ENCODE measurements at places on chromosomes 2 and 18.

GRCh38 chr2:219452361-219453317 lies 18.0 kb downstream of the SPEG start:
- peak; percentile 98 for DNase-seq

DNA sequence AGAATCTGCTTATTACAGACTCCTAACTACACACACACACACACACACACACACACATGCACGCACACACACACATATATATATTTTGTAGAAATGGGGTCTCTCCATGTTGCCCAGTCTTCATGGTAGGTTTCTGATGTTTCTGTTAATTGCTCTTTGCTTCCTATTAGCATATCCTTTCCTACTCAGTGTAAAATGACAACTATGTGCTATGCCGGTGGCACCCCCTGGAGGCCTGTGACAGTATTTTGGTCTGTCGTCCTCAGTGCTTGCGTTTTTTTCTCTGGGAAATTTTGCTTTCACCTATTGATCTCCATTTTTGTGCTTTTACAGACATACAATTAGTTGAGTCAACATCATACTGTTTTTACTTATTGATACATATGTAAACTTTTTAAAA lies 322.1 kb downstream of the LRRTM1 start:
- no peak for DNase-seq

DNA sequence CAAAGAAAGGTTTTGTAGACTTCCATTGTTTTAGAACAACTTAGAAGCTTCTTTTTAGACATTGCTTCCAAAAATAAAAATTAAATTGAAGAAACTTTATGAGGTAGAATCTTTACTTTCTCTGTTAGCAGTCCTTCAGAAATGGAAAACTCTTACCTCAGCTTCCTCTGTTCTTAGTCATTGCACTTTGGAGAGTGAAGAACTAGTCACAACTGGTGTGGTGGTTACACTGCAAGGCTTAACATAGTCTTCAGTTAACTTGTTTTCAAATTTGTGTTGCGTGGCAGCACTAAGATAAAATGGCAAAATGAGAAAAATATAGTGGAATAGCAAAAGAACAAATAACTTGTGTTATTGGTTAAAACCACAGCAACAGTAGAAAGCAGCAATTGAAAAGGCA lies 332.6 kb downstream of the KIAA1328 start:
- no peak for DNase-seq

- DNase-seq: no peak
Observed at GRCh38 chr2:23988371-23988770, 21.5 kb upstream of the MFSD2B start.

DNA sequence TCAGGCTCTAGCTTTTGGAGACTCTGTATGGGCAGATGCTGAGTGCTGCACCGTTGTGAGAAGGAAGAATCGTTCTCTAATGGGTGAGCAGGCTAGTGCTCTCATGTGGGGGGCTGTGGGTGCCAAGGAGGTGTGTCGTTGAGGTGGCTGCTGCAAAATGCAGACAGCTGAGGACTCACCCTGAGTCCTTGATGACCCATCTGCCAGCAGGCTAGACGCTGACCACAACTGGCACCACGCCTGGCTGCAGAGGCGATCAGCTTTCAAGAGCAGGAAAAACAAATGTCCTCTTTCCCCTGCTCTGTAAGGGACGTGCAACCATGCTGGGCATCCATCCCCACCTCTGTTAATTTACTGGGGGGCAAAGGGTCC lies 48.2 kb downstream of the HAUS1 start:
- DNase-seq: peak; percentile 87

DNA sequence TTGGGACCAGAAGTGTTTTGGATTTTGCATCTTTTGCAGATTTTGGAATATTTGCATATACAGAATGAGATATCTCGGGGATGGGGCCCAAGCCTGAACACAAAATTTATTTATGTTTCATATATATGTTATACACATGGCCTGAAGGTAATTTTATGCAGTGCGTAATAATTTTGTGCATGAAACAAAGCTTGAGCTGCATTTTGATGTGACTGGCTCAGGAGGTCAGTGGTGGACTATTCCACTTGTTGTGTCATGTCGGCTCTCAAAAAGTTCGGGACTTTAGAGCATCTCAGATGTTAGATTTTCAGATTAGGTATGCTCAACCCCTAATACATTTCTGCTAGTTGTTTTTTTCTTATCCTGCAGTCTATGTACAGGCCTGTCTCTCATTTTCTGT lies 145.4 kb downstream of the FAM210A start:
- no peak for DNase-seq

- DNase-seq: no peak
Observed at GRCh38 chr18:7207366-7207915, 23.4 kb upstream of the LRRC30 start.

DNA sequence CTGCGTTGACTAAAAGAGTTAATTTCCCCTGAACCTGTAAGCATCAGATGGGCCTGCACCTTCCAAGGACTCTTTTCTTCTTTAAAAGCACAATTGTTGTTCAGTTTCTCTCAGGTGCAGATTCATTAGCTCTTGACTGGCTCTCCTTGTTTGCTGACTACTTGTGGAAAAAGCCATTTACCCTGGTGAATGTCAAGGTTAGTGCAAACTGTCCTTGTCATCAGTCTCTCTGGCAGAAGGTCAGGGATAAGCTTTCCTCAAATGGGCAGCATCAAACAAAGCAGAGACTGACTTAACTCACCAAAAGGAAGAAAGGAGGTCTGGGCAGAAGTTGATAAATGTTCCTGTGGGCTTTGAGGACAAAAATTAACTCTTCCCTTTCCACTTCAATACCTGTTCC lies 922.7 kb downstream of the BCL11A start:
- no peak for DNase-seq

GRCh38 chr2:197383825-197384224 lies 51.0 kb downstream of the SF3B1 start:
- no peak for DNase-seq
